A549 treated with ZK216348 at 1 μM for 4 hours (cell line): ENCODE measurements at places on chromosomes 13 and 19. TPM values are rescaled to one million over a fixed set of nuclear protein-coding genes. Genes with fewer than 3 reads are reported as not detected.

PBX4 gene
- total RNA-seq, result 1.6 to 1.8 TPM (median 1.7 TPM) in 5 replicates

PPP1R13L gene
- 28.2 to 49.5 TPM (median 33.1 TPM) in 5 replicates for total RNA-seq

THSD8 gene
- 4.8 to 12.3 TPM (median 8.1 TPM) in 5 replicates for total RNA-seq

TEAD2 gene
- total RNA-seq, result 13.1 to 20.4 TPM (median 16.7 TPM) in 5 replicates

CADM4 gene
- total RNA-seq, result 5.0 to 10.7 TPM (median 9.0 TPM) in 5 replicates

ZGLP1 gene
- 1.1 to 2.5 TPM (median 2.3 TPM) in 5 replicates for total RNA-seq

ZNF837 gene
- 0.74 to 1.7 TPM (median 1.4 TPM) in 5 replicates for total RNA-seq

MAP2K2 gene
- 118 to 176 TPM (median 167 TPM) in 5 replicates for total RNA-seq

NPHS1 gene
- total RNA-seq, result 0.24 to 0.84 TPM (median 0.44 TPM) in 5 replicates

LILRB3 gene
- total RNA-seq, result 0.07 to 0.24 TPM (median 0.14 TPM) in 4 of 5 replicates, not detected in the other

RETN gene
- total RNA-seq, result not detected in 5 replicates
